ENCODE measurements at places on chromosomes 3 and 15. TPM values are rescaled to one million over a fixed set of nuclear protein-coding genes. Genes with fewer than 3 reads are reported as not detected.
A peak's percentile ranks its signal among the peaks of the same experiment; 100 is the strongest.

GALNT15 gene
- 71.7 TPM for total RNA-seq

MEX3B gene
- total RNA-seq: 3.5 TPM

FSTL1 gene
- 296 TPM for total RNA-seq

EPHB1 gene
- 3.6 TPM for total RNA-seq

CFAP161 gene
- not detected for total RNA-seq

DNA sequence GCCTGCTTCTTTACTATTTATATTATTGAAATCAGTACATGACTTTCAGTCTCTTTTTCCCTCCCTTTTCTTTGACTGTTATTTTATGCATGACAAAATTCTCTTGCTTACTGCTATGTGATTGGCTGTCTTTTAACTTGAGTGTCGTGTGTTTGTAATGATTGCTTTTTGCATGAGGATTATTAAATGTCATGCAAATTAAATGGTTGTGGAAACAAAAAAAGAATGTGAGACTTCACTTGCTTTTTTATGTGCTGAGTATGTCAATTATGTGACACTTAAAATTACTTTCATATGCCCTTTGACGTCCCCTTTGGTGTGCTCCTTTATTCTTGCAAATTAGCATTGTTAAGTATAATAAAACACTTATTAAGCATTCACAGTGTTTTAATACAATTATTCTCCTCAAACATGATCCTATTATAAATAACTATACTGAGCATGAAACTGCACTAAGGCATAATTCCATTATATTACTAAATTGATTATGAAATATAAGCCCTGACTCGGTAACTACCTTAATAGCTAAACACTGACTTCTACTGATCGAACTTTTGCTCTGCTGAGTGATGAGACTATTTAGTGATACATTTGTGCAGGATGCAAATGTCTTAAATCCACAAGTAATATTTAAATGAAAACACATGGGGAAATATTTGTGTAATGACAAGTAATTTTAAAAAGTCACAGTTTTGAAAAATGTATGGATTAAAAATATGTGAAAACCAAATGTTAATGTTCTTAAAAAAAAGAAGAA is 401.7 kb downstream of the NLGN1 start:
- no peak for DNase-seq

- no peak for DNase-seq
Measured at GRCh38 chr15:91110407-91110806, 10.3 kb downstream of the SV2B start.

DNA sequence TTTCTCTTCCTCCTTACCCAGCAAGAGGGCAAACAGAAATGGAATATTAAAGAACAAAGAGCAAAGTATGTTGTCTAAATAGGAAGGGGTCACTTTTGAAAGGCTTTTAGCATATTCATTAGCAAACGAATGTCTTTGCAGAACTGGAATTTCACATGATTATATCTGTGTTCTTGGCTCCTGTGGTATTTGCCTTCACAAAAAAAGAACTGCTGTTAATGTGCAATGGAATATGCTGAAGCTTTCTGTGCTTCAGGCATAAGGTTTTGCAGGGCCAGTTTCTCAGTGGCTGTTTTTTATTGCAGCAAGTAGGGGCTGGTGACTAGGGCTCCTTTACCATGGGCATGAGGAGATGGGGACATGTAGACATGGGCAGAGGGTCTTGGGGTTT is 173.4 kb downstream of the USP13 start:
- no peak for DNase-seq

DNA sequence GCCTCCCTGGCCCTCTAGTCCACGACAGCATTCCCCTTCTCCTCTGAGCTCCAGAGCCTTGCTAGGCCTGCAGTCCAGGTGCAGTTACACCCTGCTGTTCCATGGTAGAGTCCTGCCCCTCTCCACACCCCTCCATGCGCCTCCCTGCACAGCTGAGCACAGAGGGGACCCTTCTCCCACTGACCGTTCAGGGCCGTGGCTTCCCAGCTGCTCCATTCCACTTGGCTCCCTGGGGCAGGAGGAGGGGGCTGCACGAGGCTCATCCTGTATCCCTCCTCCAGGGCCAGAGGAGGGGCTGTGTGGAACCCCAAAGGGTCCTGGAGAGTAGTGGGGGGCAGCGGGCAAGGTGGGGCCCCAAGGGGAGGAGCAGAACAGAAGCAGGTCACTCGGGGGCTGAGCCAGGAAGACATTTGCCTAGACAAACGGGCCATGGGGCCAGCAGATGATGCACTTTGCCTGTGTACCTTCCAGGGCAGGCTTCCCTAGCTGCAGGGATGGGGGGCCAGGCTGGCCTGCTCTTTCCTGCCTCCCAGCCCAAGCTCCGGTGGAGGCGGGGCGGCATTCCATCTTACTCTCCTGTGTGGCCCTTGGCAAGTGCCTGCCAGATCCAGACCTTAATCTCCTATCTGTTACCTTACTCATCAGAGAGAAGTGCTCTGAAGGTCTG is 20.7 kb upstream of the GOLGA6C start:
- DNase-seq: peak; percentile 44

DNA sequence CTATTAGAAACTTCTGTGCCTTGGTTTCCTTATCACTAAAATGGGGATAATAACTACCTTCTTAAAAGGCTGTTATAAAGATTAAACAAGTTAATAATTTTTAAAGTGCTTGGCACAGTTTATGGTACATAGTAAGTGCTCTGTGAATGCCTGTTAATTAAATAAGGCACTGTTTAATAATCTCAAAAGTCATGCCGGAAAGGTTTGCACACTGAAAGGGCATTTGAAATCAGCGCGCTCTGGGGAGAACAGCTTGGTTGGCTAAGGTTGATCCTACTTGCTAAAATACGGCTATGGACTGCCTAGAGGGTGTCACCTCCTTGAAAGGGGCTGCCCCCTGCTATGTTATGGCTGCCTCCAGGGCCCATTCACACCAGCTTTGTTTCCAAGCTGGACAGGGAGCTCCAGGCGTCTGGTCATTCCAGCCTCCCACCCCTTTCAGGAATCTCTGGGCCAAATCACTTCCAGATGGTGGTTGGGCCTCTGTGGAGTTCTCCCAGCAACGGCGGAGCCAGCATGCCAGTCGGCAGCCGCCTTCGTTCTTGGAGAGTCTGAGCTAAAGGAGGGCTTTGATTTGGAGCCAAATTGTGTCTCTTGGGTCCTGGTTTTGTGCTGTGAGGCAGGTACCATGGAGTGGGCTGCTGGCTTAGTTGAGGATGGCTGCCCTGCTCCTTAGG is 5.9 kb downstream of the FLNB start:
- DNase-seq: peak; percentile 80

DNA sequence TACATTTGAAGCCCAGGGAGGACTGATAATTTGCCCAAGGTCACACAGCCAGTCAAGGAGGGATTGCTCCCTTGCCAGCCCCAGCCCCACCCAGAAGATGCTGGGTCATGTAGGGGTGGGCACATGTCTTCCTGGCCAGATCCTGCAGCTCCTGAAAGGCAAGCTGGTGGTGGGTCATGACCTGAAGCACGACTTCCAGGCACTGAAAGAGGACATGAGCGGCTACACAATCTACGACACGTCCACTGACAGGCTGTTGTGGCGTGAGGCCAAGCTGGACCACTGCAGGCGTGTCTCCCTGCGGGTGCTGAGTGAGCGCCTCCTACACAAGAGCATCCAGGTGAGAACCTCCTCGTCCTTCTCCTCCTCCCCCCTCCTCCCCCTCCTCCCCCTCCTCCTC is 13.2 kb downstream of the ISG20 start:
- peak; percentile 56 for DNase-seq

DNA sequence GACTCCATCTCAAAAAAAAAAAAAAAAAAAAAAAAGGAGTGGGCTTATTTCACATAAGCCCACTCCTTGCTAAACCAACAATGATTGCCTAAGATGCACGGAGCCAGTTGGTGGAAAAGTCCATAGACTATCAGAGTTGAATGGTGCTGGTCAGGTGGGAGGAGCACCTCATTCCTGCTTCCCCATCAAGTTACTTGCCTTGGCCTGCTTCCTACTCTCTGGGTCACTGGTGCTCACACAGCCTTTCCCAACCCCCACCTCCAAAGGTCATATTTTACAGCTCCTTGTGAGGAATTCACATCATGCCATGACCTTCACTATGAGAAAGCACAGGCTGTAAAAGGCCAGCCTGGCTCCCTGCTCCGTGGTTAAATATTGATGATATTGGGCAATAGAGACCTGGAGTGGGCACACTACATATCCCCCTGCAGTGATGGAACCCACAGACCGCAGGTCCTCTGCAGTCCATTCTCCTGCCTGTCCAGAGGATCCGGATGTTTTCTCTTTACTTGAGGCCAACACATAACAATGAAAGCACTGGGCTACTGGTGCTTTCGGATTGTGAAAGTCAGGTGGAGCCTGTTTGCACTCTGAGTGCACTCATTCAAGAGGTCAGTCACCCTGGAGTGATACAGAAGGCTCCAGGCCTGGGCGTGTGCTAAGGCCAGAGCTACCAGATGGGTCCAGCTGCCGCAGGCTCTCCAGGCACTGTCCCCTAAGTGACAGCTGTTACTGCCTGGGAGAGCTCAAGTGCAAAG is at the start of gene SLC51B:
Gene SLC51B (plus strand): TSS at position 664 of the 758 bp plus-strand sequence. CDS start 4,618 bp downstream, outside the sequence.
- DNase-seq: peak; percentile 90

DNA sequence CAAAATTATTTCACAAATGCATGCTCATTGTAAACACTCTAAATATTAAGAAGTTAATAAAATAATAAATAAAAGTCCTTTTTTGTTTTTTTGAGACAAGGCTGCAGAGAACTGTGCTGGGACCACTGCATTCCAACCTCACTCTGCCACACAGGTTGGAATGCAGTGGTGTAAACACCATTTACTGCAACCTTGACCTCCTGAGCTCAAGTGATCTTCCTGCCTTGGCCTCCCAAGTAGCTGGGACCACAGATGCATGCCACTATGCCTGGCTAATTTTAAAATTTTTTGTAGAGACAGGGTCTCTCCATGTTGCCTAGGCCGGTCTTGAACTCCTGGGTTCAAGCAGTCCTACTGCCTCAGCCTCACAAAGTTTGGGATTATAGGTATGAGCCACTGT is 578.4 kb downstream of the ZIC1 start:
- no peak for DNase-seq

GRCh38 chr3:17687566-17687965 is 54.9 kb downstream of the TBC1D5 start:
- no peak for DNase-seq
